ENCODE measurements at places on chromosomes 2 and 18.

DNA sequence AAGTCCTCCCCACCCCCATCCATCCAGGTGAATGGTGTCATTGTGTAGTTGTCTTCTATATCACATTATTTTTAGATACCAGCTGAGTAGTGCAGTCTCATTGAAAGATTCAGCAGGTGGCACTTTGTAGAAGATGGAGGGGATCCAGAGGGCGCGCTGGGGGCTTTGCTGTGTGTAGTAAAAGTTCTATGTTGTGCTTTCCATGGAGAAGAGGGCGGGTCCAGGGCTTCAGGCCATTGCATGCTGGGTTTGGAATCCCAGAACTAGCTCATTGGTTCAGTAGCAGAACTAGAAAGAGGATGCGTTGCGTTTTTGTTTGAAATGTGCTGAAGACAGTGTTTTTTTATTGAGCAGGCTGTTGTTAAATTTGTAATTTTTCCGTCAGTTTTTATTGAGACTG lies 120.0 kb downstream of the MAP4K4 start:
- DNase-seq = no peak

DNA sequence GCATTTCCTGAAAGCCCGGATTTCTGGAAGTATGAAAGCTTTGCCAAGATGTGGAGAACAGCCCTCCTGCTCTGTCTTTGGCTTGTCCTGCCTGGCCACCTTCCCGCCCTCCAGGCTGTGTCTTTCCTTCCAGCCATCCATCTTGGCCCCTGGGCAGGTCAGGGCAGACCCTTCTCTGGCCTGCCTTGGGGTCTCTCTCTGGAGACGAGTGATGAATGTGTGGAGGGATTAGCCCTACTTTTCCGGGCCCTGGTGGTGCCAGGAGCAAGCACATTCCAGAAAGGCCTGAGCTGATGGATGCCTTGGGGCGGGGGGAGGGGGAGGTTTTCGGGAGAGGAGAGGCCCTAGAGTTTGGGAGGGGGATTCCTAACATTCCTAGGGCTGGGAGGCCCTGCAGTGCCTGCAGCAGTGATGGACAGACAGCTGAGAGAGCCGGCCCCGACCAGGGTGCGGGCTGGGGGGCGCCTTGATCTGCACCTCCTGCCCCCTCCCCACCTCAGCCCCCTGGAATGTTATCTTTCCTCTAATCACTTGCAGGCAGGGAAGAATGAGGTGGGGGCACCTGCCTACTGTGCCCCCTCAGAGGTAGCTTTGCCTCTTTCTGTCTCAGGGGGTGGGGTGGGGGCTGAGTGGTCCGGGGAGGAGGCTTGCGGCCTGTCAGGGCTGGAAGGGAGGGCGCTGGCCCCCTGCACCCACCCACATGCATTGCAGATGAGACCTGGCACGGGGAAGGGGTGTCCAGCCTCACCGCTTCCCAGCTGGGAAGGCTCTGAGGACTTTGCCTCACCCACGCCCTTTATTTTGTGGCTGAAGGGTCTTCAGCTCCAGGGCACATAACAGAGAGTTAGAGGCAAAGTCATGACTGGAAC lies 156.2 kb downstream of the DDX1 start:
- no peak for DNase-seq

DNA sequence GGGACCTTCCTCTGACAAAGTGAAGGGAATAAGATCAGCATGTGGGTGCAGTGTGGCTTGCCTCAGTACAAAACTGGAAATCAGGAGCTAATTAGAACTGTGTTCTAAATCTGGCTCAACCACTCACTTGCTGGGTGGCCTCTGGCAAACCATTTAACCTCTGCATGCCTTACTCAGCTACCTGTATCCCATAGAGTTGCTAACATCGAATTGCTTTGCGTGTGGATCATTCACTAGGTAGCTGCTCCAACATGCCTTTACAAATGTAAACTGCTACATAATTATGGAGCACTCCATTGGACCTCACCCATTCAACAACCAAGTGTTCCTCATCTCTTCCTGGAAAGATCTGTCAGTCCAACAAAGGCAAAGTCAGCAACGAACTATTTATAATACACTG lies 19.0 kb downstream of the PLEKHM3 start:
- DNase-seq = no peak

GRCh38 chr2:173828189-173829142 lies 136.7 kb downstream of the SP3 start:
- DNase-seq = no peak

- DNase-seq = no peak
Observed at GRCh38 chr18:44803019-44803650, 122.4 kb downstream of the SETBP1 start.

DNA sequence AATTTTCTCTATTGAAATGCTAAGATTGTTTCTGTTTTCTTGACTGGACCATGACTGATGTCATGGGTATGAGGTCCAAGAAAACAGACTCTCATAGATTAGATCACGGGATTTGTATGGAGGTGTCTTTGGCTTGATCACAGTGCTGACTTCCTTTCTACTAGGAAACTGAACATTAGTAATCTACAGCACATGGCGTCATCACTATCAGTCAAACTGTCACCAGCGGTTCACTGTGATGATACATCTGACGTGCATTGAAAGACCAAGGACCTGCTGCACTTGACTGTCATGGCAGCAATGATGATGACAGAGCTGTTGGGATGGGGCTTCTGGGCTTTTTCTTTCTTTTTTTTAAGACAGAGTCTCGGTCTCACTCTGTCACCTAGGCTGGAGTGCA lies 28.2 kb upstream of the IMPA2 start:
- no peak for DNase-seq

All from Right ventricle myocardium superior (tissue), 1 donor.